ENCODE measurements at places on chromosomes 11 and 22.
A peak's percentile ranks its signal among the peaks of the same experiment; 100 is the strongest.

GRCh38 chr22:38271927-38272372, 860 bp downstream of the TMEM184B start:
- no peak for DNase-seq

GRCh38 chr11:133953547-133953946, 3.2 kb downstream of the IGSF9B start:
- no peak for DNase-seq

GRCh38 chr11:14907411-14908213, 15.6 kb upstream of the CYP2R1 start:
- DNase-seq = peak; percentile 83

GRCh38 chr11:27158456-27159334, 118.1 kb downstream of the BBOX1 start:
- DNase-seq = no peak

GRCh38 chr11:46392421-46393230, 1.1 kb upstream of the CHRM4 start:
- DNase-seq = peak; percentile 54

DNA sequence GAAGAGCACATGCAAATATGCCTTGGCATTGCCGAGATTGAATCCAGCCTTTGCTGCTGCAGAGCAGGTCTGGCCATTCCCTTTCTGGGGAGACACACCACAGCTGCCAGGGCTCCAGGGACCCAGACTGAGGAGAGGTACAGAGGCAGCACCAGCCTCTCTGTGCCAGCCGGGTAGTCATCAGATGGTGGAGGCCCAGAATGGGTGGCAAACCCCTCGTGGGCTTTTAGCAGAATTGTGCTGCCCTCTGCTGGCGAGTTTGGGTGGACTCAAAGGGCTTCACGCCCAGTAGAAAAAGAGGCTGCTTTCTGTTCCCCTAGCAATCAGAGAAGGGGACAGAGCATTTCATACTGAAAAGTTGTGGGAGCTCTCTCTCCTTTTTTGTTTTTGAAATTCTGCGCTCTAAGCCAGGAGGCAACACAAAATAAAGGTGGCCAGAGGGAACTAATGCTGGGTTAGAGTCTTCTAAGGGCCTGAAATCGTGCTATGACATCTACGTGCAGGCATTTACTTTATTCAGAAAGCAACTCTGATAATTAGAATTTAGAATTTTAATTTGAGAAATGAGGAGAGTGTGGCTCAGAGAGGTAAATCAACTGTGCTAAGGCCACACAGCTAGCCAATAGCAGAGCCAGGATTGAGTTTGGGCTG, 158.8 kb upstream of the NAV2 start:
- DNase-seq = peak; percentile 68

GRCh38 chr22:20810645-20811044, 36.7 kb downstream of the SERPIND1 start:
- DNase-seq = no peak

GRCh38 chr11:44057340-44057739, 8.7 kb upstream of the ACCS start:
- DNase-seq = no peak

DNA sequence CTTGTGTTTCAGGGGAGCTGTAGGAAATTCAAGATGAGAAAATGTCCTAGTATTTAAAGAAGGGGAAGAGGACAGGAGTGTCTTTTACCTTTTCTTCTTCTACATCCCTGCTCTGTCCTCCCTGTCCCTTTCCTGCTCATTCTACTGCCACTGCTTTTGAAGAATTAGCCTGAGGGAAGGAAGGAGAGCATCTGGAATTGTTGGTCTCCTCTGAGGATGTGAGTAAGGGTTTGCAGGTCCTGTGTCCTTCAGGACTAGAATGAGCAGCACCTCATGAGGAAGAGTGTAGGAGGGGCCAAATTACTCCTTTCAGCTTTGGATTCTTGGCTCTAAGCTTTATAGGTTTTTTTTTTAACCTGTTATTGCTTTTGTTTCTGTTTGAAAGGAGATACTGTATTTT, 24.2 kb downstream of the SNU13 start:
- DNase-seq = no peak

DNA sequence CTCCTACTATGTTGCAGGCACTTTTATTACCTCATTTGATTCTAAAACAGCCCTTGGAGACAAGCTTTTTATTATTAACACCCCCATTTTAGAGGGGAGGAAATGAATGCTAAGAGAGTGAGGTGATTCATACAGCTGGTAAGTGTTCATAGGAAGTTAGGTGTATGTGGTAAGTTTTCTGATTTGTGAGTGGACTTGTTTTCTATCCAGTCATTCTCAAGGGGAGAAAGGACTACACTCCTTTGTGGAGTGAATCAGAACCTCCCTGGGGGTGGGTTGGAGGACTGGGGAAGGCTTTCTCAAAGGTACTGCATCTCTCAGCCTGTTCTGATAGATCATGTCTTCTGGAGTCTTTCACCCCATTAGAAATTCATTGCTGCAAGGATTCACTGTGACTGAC, 23.5 kb downstream of the PKNOX2 start:
- DNase-seq = no peak

DNA sequence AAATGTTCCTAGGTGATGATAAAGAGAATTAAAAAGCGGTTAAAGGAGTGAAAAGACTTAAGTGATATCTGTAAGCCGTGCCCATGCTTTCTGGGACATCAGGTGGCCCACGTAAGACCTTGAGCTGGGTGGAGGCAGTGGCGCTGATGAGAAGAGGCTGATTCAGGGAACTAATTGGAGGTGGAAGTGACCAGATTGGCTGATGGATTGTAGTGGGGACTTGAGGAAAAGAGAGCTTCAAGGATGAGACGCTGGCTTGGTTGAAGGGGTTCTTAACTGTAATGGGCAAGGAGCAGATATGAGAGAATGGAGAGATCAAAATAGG, 69.1 kb upstream of the EP300 start:
- DNase-seq = no peak

DNA sequence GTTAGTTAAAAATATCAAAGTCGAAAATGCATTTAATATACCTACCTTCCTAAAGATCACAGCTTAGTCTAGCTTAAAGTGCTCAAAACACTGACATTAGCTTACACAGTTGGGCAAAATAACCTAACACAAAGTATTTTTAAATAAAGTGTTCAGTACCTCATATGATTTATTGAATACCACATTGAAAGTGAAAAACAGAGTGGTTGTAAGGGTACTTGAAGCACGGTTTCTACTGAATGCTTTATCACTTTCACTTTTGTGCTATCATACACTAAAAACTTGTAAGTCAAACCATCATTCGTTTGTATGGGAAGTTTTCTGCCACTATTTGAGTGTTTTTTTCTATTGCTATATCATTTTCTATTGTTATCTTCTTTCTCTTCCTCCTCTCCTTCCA, 36.6 kb downstream of the ZBTB44 start:
- DNase-seq = no peak

- no peak for DNase-seq
Measured at GRCh38 chr22:30810105-30810504, 115.4 kb downstream of the OSBP2 start.

- no peak for DNase-seq
Measured at GRCh38 chr11:70577948-70578347, 179.6 kb downstream of the CTTN start.

GRCh38 chr11:83951521-83951920, 665.4 kb upstream of the CCDC90B start:
- DNase-seq = no peak
